PC-9 (cell line): ENCODE measurements at places on chromosomes 13 and 19. TPM values are rescaled to one million over a fixed set of nuclear protein-coding genes. Genes with fewer than 3 reads are reported as not detected.

The MISP3 gene
- 6.7 and 10.5 TPM in 2 replicates for total RNA-seq

The ELAVL3 gene
- not detected in 2 replicates for total RNA-seq

The PNMA8C gene
- not detected in 2 replicates for total RNA-seq

The SMIM44 gene
- total RNA-seq = not detected in 2 replicates

The BEST2 gene
- not detected in 2 replicates for total RNA-seq
